Head of caudate nucleus (tissue), 42 donors: ENCODE measurements at places on chromosomes 12 and 14.
A peak's percentile ranks its signal among the peaks of the same experiment; 100 is the strongest.

- DNase-seq: no peak
These were observed 1002.2 kb upstream of the FLRT2 start for GRCh38 chr14:84527706-84528105.

GRCh38 chr12:29425722-29426121 lies 44.8 kb upstream of the ERGIC2 start:
- DNase-seq: no peak

DNA sequence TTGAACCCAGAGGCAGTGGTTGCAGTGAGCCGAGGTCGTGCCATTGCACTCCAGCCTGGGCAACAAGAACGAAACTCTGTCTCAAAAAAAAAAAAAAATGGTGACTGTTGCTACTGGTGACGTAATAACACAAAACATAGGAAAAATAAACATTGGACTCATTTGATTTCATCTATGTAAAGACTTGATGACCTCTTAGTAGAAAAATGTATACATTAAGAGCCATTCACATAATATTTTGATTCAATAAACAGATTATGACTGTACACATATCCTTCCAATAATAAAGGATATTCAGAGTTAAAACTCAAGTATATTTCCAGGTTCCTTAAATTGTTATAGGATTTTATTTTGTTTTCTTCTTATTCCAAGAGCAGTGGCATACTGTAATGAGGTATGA lies 65.7 kb upstream of the AEBP2 start:
- DNase-seq: no peak

- DNase-seq: no peak
These were observed 1.7 kb downstream of the JDP2 start for GRCh38 chr14:75429562-75429961.

- peak; percentile 77 for DNase-seq
These were observed 5.1 kb upstream of the PSMA3 start for GRCh38 chr14:58239244-58240195.

- no peak for DNase-seq
These were observed 15.3 kb upstream of the SPIC start for GRCh38 chr12:101459642-101460346.

GRCh38 chr12:47236109-47236714 lies 156.5 kb upstream of the AMIGO2 start:
- DNase-seq: no peak

DNA sequence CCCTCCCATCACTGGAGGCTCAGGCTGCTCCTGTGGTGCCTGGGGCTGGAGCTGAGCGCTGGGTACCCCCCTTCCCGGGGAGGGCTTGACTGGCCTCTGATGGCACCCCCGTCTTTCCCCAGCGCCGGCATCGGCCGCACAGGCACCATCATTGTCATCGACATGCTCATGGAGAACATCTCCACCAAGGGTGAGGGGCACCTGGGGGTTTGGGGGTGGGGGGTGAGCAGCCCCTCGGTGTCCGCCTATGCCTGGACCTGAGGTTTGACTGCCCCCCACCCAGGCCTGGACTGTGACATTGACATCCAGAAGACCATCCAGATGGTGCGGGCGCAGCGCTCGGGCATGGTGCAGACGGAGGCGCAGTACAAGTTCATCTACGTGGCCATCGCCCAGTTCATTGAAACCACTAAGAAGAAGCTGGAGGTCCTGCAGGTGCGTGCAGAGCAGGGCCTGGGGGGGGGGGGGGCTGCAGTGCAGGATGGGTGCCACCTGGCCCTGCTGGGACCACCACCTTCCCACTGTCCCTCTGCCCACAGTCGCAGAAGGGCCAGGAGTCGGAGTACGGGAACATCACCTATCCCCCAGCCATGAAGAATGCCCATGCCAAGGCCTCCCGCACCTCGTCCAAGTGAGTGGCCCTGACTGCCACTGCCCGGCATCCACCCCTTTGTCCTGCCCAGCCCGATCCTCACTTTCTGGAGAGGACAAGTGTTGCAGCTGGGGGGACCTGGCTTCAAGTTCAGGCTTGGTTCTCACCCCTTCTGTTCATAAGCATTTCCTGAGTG lies 8.8 kb downstream of the PTPN6 start:
- no peak for DNase-seq
